ENCODE measurements at places on chromosomes 4 and X.

- DNase-seq, result no peak
Measured at GRCh38 chr4:141240671-141241070, 20.0 kb downstream of the ZNF330 start.

DNA sequence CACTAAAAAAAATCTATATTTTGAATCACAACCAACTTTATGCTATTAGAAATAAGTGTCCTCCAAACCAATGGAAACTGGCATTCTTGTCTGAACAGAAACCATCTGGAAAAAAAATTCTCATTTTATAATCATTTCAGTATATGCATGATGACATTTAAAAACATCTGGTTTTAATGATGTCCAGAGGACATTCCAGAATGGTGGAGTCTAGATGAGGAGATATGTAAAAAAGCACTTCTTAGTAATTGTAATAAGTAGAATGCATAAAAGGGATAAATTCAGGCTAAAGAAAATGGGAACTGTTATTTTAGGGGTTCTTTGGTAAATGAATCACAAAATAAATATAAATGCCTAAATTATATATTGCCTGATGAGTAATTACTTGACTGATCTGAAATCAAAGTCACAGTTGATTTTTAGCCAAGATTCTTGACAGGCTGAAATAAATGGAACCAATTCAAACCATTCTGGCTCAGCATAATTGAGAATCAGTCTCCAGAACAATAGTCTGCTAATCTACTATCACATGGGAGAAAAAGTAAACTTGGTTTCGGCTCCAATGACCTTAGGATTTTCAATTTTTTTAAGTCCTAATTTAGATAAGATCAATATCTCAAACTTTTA is 636.6 kb downstream of the FAT4 start:
- DNase-seq, result no peak

DNA sequence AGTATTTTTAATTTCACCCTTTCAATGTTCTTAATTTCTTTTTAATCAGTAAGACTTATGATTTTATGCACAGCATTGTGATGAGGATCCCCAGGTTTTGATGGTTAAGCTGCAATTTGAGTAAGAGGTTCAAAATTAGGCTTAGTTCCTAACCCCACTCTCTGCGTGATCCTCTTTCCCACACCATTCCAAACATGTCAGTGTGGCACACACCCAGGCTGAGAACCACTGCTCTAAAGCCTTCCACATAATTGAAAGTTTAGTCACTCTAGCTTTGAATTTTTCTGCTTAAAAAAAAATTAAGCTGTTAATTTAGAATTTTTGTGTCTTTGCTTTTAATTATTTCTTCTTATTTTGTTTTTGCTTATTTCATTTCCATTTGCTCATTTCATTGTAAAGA is 68.8 kb upstream of the SLC7A11 start:
- no peak for DNase-seq

GRCh38 chr4:107935246-107935645 is 3.9 kb downstream of the CYP2U1 start:
- DNase-seq, result no peak

- no peak for DNase-seq
Measured at GRCh38 chr4:169341490-169341889, 70.7 kb upstream of the SH3RF1 start.

DNA sequence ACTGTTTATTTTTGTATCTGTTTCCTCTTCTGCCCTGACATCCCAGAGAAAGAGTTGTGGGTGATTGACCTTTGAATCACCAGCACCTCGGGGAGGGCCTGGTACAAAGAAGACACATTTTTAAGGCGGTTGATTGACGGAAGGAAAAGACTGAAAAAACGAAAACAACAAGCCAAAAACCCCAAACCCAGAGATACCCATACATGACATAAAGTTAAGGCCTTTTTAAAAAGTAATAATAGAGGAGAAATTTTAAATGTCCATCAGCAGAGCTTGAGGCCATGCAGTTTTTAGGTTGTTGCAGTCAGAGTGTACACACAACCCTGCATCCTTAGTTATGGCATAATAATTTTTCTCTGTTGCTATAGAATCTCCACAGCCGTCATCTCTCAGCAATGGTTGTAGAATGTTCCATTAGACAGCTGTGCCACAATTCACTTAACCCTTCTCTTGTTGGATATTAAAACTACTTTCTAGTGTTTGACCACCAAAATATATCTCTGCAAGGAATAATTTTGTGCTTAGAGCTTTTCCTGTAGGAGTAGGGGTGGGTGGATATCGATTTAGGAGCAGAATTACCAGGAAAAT is 110.2 kb downstream of the GNL3L start:
- no peak for DNase-seq

DNA sequence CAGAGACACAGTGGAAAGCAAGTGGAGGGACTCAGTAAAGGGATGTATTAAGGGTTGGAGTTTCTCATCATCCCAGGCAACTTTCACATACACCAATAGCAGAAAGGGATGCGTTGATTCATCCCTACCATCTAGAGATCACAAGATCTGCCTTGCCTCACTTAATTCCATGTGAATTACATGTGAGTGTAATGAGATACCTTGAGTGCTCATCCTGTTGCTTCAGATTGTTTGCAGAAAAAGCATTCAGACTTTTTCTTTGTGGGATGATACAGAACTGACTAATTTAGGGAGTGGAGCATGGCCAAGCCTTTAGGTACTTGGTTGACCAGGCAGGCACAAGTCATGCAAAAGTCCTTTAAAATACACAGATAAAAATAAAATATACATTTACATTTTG is 124.8 kb upstream of the SLIT2 start:
- no peak for DNase-seq

DNA sequence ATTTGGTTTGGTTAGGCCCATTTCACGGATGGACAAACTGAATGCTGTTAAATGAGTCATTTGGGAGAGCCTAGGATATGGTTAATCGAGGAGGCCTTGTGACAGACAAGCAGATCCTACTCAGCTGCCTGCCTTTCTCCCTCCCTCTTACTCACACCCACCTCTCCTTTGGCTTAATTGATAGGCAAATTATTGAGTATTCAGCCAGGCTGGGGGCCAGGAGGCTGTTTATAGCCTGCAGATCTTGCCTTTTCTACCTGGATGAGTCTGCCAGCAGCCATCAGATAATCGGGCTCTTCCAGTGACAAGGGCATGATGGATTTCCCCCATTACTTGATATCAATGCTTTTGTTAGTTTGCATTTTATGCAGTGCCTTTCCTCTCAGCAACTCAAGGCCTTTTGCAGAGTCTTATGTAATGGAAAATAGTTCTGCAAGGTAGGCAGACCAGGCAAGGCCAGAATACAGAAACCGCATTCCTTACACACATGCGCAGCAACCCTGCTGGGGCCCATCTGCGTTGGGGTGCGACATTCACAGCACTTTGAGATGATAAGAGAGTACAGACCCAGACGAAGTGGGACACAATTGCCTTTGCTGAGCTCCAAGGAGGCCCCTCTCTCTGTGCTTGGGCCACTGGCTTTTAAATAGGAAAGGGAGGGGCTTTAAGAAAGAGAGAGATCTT is 96.2 kb upstream of the ATP6AP2 start:
- DNase-seq, result no peak

DNA sequence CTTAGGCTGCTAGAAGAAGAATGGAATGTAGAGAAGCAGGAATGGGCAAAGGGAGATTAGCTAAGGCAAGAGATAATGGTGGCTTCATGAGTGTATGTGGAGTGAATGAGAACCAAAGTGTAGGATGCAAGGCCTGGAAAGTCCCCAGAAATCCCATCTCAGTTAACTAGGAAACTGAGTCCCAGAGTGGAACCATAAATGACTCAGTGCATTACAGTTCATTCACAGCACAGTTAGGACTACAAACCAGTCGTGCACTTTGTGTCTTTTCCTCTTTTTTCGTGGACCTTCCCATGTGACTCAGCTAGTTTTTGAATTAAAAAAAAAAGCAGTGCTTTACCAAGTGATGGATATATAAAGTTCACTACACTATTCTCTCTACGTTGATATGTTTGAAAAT is 27.7 kb upstream of the REST start:
- DNase-seq, result no peak
